ENCODE measurements at places on chromosomes 4 and X.

- no peak for DNase-seq
Observed at GRCh38 chrX:100939333-100939732, 10.6 kb upstream of the XKRX start.

- DNase-seq = peak; percentile 63
Observed at GRCh38 chrX:20595928-20596575, 329.3 kb upstream of the RPS6KA3 start.

DNA sequence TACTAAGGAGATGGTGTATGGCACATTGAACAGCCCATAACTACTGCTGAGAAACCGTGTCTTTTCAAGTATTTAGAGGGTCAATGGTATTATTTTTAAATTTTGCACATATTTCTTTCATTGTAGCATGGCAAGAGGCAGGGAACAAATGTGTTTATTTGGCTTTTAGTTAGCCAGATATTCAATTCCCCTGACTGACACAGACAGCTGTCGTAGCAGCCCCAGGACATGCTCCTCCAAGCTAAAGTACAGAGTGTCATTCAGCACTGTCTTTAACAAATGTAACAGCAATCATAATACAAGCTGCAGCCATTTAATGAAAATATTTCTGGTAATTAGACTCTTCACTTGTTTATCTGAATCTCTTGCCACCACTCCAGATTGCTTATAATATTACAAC lies 687.1 kb downstream of the KLHL13 start:
- no peak for DNase-seq

DNA sequence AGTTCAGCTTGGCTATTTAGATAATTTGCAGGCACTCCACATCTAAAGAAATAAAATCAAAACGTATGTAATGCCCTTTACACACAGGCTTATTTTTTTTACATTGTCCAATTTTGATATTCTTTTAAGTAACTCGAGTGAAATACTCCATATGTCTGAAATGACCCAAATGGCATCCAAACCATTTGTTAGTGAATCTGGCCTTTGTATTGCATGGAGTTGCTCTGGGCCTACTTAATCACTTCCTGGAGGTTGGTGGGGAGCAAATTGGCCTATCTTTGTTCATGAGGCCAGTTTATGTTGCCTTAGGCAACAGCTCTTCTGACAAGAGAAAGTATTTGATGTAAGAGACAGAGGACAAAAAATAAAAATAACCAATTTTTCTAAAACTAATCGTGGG lies 47.6 kb upstream of the TMEM131L start:
- DNase-seq = peak; percentile 38

DNA sequence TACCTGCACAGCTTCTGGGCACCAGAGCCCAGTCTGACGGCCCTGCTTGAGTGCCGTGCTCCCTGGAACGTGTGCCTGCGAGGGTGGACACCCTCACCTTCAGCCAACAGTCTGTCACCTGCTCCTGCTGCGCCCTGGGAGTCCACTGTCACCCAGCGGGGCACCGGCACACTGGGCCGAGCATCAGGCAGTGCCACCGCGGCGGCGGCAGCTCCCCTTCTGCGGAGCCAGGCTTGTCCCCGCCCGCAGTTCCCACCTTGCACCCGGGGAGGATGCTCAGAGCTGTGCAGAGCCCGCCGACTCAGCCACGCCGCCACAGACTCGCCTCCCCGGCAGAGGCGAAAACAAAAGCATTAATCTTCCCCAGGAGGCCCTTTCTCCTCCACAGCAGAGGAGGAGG lies 86.8 kb downstream of the ABLIM2 start:
- no peak for DNase-seq

DNA sequence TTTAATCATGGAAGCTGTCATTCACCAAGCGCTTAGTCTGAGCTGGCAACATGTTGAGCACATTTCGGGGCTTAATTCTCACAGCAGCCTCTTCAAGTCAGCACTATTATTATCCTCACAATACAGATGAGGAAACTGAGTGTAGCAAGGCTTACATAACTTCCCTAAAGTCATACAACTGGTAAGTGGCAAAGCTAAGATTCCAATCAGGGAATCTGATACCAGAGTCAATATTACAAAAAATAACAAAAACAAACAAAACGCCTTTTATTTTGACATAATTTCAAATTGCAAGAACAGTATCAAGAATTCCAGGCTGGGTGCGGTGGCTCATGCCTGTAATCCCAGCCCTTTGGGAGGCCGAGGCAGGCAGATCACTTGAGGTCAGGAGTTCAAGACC lies 120.4 kb upstream of the DUSP21 start:
- DNase-seq = no peak

DNA sequence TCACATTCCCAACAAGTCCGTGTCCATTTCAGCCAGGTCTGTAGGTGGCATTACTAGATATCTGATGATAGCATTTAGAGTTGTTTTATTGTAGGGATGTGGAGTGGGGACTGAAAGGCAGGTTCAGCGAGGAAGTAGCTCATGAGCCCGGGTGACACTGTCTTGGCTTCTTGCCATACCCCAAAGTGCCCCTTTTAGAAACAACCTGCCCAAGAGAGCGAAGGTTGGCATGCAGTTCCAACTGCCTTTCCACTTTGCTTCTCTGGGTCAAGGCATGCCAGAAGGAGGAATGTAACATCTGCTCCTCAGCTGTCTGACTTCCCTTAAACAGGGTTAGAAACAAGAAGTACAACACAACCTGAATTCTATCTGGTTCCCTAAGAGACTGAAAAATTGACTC lies 9.0 kb downstream of the GRIA3 start:
- DNase-seq = no peak

DNA sequence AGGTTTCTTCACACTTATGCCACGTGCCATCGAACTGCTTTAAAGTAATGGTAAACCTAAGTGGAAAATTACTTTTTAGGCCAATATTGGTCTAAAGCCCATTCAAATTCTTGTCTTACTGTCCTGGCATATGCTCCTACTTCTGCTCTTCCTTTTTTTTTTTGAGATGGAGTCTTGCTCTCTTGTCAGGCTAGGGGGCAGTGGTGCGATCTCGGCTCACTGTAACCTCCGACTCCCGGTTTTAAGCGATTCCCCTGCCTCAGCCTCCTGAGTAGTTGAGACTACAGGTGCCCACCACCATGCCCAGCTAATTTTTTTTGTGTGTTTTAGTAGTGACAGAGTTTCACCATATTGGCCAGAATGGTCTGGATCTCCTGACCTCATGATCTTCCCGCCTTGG lies 129.0 kb upstream of the TECRL start:
- DNase-seq = no peak

- no peak for DNase-seq
Observed at GRCh38 chr4:31104577-31104976, 384.4 kb downstream of the PCDH7 start.

DNA sequence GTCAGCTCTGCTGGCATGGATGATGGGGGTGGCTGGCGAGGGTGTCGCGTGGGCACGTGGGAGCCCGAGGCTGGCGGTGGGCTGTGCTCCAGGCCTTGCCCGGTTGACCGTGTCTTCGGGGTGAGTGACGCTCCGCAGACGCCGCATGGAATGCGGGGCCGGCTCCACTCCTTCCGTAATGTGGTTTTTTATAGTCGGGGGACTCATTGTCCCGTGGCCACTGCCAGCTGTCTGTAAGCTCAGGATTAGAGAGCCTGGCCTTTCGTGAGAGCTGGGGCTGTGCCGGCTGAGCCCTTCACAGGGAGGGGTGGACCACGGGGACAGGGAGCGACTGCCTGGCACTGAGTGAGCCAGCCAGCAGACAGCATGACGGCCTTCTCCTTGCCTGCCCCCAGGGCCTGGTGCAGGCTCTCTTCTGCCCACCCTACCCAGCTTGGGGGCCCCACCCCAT lies 20.4 kb downstream of the DOK7 start:
- peak; percentile 28 for DNase-seq

DNA sequence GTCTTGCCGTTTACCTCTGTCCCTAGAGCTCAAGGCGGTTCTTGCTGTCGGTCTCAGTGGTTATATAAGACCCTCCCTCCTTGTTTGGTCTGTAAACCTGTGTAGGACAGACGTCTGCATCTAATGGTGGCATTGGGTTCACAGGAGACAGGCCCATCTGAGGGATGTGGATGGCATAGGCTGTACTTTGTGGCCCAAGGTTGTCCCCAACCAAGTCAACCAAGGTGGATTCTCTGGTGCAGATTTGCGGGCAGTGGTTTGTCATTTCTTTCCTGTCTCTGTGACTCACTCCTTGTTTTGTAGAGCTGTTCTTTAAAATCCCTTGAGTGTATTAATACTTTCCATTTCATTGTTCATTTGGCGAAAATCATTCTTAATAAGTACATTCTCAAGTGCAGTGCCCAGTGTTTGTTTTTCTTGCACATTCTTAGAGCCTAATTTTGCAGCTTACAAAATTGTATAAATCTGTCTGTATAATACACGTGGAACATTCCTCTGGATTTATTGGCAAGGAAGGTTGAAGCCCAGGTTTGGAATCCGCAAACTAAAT lies 68.0 kb upstream of the TLR2 start:
- DNase-seq = no peak

DNA sequence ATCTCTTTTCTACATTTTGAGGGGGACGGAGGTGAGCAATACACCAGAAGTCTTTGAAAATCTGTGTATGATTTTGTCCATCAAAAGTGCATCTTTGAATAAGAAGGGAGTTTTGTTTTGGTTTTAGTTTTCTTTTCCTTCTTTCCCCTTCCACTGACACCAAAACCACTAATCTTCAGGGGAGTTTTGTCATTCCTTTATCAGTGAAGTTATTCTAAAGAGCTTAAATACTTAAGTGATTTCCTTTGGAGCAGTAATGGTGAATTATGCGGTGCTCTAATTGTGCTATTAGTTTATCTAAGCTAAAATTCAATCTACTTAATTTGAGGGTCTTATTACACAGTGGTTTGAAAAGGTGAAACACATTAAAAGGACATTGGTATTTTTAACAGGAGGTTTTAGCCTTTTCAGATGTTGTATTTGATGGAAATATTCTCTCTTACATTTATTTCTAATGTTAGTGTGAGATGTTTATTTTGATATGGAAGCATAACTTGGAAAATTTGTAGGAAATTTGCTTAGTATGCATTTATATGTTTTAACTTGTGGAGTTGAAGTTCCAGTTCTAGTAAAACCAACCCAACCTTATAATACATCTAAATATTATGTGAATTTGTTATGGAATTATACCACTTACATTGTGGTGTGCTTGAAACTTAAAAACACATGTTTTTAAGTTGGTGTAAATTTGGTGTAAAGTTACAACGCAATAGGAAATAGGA lies 124.9 kb downstream of the PCDH7 start:
- DNase-seq = no peak

DNA sequence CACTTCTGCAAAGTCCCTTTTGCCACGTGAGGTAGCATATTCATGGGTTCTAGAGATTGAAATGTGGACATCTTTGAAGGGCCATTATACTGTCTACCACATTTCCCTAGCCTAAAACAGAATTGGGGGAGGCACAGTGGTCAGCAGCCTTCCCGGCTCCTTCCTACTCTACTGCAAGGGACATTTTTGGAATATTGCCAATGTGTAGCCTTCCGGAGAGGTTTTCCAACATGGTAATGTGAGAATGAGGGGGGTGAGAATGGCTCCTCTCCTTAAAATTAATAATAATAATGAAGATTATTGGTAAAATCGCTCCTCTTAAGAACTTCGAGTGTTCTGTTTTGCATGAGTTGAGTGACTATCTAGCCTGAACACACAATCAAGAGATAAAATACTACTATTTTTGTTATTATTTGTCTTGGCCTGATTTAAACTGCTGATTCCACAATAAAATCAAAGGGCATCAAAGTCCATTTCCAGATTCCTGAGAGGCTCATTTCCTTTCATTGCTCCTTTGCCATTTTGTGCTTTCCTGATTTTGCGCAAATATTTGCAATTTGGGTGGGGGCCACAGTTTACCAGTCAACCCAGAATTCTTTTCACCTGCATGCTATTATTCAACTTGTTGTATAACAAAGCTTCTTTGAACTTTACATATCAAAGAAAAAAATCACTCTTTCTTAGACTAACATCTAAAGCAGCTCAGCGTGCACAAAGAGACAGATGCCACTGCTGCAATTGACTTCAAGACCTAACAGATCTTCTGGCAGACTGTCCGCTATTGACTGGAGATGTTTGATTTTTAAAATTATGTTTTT lies 27.0 kb upstream of the TSPAN5 start:
- no peak for DNase-seq

DNA sequence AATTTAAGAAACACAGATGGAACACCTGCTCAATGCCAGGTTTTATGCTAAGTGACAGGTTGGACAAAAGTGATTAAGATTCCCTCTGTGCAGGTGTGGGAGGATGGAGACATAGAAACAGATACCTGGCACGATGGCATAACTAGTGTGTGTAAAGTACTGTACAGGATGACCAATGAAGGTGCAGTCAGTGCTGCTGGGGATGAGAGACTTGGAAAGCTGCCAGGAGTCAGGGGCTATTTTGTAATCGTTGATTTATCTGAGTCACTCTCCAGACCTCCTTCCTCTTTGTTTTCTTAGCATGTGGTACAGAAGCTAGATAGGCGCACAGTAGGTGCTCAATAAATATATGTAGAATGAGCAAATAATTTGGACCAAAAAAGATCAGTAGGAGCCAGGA lies 58.2 kb downstream of the CWH43 start:
- DNase-seq = no peak

DNA sequence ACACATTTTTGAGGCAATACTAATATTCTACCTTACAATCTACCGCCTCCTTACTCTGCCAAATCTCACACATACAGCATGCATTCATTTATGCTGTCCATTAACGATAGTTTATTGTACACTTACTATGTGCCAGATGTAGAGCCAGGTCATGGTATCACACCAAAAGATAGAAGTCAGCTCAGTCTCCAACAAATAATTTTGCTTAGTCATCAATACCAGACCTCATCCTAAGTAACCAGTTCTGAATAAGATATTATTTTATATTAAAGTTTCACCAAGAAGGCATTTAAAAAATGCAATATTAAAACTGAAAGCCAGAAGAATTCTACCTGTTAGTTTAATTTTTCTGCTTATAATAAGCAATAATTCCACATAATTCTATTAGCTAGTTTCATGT lies 60.6 kb upstream of the TTC29 start:
- DNase-seq = no peak

DNA sequence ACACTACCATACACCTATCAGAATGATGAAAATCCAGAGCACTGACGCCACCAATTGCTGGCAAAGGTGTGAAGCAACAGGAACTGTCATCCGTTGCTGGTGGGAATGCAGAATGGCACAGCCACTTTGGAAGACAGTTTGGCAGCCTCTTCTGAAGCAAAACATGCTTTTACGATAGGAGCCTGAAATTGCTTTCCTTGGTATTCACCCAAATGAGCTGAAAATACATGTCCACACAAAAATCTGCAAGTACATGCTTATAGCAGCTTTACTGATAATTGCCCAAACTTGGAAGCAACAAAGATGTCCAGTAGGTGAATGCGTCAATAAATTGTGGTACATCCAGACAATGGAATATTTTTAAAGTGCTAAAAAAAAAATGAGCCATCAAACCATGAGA lies 322.8 kb upstream of the FAT1 start:
- no peak for DNase-seq

DNA sequence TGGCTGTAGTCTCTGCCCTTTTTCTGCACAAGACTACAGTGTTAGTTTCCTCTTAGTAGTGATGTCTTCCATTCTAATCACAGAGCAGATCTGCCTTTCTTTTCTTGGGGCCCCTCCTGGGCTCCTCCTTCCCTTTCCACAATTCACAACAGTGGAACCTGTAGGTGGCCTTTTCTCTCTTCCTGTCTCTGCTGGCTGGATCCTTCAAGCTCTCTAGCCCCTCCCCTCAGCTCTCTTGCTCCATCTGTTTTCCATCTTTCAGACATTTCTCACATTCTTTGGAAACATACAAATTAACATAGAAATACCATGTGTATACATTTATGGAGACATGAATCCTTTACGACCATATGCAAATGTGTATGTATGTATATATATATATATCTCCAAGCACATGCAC lies 304 bp upstream of the SPIN2A start:
- DNase-seq = peak; percentile 49
